Stimulated activated CD4-positive, alpha-beta T cell treated with anti-CD3 and anti-CD28 coated beads, Interleukin-1b, Interleukin-23, amount 100 ng/mL, for 4 hours (primary cell): ENCODE measurements at places on chromosomes 6 and 20.

DNA sequence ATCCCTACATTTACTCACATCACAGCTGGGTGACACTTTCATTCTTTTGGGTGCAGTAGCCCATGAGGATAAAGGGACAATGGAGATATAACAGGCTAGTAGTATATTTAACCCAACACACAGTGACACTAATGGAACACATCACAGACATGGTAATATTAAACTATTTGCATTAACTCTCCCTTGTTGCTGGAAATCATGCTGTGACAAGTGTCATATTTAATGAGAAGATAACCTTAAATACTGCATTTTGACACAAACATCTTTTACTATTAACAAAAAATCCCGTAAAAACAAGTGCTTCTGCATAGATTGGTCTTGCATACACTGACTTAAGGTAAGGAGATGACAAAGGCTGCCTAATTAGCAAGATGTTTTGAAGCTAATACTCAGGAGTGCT lies 45.5 kb downstream of the CNR1 start:
- DNase-seq = no peak

GRCh38 chr6:128067446-128068118 lies 166.7 kb upstream of the THEMIS start:
- no peak for DNase-seq

DNA sequence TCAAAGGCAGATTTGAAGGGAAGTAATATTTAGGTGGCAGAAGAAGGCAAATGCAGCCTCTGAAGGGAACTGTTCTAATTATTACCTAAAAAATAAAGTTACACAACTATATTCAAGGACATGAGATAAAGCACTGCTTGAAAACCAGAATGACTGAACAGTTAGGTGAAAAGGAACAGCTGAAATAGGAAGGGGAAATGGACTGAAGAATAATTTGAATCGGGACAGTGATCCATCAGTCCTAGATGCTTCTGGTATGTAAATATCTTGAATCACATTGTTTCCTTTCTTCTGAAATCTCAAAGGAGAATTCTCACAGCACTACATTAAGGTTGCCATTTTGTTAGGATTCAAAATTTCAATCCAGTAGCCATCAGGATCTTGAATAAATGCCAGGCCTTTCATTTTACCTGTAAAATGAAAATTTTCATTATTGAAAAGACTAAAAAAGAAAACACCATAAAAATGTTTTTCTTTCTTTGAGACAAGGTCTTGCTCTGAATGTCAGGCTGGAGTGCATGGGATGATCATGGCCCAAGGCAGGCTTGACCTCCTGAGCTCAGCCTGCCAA lies 25.9 kb downstream of the GLO1 start:
- DNase-seq = no peak

- DNase-seq = no peak
These were observed 84.3 kb upstream of the NRN1 start for GRCh38 chr6:6090861-6091607.

DNA sequence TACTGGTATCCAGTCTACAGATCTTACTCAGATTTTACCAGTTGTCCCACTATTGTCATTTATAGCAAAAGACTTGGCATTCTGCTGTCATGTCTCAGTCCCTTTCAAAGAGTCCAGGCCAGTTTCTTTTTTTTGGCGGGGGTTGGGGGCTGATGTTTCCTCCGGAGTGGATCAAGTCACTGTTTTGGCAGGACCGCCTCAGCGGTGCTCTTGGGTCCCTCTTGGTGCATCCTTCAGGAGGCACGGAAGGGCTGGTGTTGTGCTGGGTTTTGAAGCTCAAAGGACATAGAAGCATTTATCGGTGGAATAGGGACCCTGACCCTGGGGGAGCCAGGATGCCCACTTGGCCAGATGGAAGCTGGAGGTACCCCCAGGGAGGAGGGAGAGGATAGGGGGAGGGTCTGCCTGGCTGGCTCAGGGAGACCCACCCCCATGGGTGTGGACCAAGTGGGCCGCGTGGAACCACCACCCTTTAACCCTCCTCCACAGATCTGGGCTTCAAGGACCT lies 10.8 kb downstream of the RBCK1 start:
- DNase-seq = no peak

GRCh38 chr20:24378661-24379483 lies 90.6 kb upstream of the SYNDIG1 start:
- DNase-seq = no peak

DNA sequence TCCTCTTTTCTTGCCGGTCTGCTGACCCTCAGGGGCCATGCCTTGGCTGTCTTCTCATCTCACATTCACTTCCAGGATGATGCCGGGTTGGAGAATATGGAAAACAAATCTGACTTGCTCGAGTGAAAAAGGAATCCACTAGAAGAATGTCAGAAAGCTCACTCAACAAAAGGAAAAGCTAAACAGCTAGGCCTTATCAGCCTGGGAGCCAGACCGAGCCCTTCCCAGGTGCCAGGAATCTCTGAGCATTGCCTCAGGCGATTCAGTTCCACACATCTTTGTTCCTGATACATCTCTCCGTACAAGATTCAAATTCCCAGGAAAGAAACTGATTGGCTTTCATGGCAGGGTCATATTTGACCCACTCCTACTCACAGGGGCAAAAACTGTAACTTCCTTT lies 9.2 kb upstream of the OSER1 start:
- no peak for DNase-seq

GRCh38 chr6:141580988-141581552 lies 551.7 kb upstream of the GJE1 start:
- DNase-seq = no peak

DNA sequence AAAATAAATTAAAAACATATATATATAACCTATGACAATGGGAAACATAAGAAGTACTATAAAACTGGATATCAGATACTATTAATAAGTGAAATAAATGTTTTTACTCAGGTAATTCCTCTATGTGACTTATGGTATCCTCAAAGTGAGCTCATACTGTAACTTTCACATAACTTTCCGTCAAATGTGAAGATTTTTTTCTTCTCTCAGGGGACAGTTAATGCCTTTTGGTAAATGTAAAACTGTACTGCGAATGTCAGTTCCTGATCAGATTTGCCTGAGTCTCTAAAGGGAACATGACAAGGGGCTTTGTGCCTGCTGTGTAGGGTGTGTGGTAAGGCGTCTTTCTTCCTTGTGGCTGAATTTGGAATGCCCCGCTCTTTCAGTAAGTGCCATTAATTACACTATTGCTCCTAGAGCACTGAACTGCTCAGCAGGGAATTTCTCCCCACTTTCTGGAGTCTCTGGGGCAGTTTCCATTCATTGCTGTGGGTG lies 271.8 kb downstream of the PRL start:
- no peak for DNase-seq

DNA sequence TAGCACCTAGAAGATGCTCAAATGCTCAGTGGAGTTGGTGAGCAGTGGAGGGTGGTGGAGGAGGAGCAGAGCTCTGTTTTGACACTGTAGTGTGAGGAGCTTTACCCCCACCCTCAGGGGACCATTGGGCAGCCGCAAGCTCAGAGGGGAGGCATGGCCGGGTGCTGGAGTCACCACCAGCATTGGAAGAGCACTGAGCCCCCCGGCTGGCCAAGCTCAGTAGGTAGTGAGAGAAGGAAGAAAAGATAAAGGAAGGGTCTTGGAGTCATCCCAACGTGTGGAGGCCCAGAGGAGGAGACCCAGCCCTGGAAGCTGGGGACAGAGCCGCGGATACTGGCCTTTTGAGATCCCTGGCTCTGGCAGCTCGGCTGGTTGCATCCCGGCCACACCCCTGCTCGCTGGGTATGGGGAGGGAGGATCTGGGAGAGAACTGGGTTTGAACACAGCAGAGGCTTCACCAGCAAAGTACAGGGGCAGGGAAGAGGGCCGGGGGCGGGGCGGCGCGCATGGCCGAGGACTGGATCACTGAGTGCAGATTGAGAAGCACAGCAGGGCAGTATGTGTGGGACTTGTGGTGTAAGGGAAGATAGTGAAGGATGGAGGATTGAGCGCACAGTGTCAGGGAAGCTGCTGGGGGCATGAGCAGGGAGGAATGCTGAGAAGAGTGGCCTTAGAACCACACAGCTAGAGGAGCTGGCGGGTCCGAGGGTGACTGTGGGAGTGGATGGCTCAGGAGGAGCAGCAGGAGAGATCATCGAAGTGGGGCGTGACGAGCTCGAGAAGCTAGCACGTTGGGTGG lies 24.4 kb downstream of the SYNDIG1 start:
- DNase-seq = no peak

GRCh38 chr20:37693242-37693634 lies 592 bp upstream of the CTNNBL1 start:
- no peak for DNase-seq

- DNase-seq = no peak
These were observed 47.3 kb upstream of the CLDN20 start for GRCh38 chr6:155216312-155217046.

DNA sequence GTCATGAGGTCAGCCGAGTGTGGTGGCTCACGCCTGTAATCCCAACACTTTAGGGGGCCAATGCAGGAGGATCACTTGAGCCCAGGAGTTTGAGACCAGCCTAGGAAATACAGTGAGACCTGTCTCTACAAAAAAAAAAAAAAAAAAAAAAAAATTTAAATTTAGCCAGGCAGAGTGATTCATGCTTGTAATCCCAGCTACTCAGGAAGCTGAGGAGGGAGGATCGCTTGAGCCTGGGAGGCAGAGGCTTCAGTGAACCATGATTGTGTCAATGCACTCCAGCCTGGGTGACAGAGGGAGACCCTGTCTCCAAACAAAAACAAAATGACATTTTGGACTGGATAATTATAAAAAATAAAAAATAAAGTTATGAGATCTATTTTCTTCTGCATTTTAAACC lies 56.2 kb downstream of the ADGRF1 start:
- no peak for DNase-seq

DNA sequence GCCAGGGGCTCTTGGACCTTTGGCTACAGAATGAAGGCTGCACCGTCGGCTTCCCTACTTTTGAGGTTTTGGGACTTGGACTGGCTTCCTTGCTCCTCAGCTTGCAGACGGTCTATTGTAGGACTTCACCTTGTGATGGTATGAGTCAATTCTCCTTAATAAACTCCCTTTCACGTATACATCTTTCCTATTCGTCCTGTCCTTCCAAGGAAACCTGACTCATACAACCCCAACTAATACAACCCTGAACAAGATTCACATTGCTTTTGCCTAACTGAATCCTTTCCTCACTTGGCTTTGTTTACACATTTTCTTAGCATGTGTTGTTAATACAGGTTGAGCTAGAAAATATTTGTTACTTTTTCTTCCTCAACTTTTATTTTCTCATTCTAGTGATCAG lies 21.9 kb downstream of the TBXT start:
- DNase-seq = no peak
